Activated CD8-positive, alpha-beta memory T cell treated with anti-CD3 and anti-CD28 coated beads, Interleukin-2, amount 10 ng/mL, durations not matched to agents 7 days and 5 days (primary cell): ENCODE measurements at places on chromosomes 11 and 22. TPM values are rescaled to one million over a fixed set of nuclear protein-coding genes. Genes with fewer than 3 reads are reported as not detected.

The GAB4 gene
- not detected for total RNA-seq

DNA sequence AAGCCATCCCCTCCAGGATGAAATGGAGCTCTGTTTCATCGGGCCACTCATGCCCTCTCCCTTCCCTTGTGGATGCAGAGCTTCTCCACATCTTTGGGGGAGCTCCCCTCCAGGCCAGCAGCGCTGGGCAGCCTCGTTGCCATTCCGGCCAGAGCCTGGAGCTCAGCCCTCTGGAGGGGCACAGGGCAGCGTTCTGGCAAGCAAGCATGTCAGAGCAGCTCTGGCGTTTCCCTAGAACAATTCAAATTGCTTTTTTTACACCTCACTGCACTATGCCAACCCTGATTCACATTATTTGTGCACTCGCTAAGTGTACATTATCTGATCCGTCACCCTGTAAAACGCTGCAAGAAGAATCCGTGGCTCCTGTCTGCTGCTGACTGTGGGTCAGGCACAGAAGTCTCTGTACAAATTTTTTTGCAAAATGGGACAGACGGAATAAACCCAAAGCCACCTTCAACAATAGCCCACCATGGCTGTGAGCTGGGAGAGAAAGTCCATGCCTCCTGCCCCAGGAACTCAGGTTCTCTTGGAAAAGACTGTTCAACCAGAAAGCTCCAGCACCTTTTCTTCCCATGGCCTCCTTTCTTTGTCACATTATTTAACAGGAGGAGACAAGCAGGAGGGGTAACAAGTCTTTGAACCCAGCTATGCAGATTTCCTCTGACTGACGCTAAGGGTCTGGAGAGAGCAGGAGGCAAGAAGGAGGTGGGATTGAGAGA lies 139.5 kb upstream of the CADM1 start:
- no peak for DNase-seq
- no peak overlapping the region for H3K4me3 ChIP-seq
- no peaks in the 10 kb centered on the region for H3K4me1 ChIP-seq
- no peak overlapping the region for H3K27ac ChIP-seq
- no peaks in the 10 kb centered on the region for H3K36me3 ChIP-seq
- H3K27me3 ChIP-seq, result no peaks in the 10 kb centered on the region

- no peaks in the 10 kb centered on the region for H3K4me1 ChIP-seq
- DNase-seq, result no peak
- no peak overlapping the region for H3K4me3 ChIP-seq
- no peaks in the 10 kb centered on the region for H3K27me3 ChIP-seq
- H3K27ac ChIP-seq, result no peak overlapping the region
These were observed 16.3 kb upstream of the ARFGAP3 start for GRCh38 chr22:42873356-42873755.

DNA sequence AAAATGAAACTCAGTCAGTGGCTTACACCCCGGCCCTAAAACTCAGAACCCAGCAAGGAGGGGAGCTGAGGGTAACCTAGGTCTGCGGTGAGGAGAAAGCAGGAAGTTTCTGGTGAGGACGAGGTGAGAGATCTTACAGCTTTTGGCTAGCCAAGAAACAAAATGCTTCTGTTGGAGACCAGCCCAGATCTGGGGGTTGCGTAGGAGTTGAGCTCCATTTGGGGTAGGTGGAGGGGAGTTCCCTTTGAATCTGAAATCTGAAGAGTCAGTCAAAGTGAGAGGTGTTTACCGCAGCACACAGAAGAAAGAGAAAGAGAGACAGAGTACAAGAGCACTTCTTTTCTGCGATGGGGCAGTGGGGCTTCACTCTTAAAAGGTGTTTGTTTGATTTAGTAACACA lies 29.6 kb downstream of the EHF start:
- H3K27me3 ChIP-seq, result peaks cover 76% of the 10 kb centered on the region
- H3K4me3 ChIP-seq, result peak overlapping the region; percentile 31
- H3K27ac ChIP-seq, result peak overlapping the region; percentile 74
- peaks cover 23% of the 10 kb centered on the region for H3K4me1 ChIP-seq
- peaks cover 1% of the 10 kb centered on the region for H3K36me3 ChIP-seq

- H3K36me3 ChIP-seq, result no peaks in the 10 kb centered on the region
- no peak for DNase-seq
- no peak overlapping the region for H3K4me3 ChIP-seq
- H3K4me1 ChIP-seq, result peaks cover 5% of the 10 kb centered on the region
These were observed 43.2 kb upstream of the BLID start for GRCh38 chr11:122159173-122159721.

DNA sequence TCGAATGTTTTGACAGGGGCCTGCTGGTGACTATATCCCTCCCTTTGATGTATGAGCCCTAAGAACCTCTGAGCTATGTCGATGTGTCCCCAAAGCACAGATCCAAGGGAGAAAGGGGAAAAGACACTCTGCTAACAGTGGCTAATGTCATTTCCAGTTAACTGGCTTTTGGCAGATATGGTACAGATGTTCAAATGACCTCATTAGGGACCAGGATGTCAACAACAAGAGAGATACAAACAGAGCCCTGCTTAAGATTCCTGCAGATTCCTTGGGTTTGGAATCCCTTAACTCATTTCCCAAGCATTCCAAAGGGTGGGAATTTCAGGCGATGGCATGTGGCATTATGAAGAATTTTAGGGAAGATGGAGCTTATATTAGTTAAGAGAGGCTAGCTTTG lies 517.3 kb downstream of the SOX6 start:
- H3K27me3 ChIP-seq, result no peaks in the 10 kb centered on the region
- H3K4me3 ChIP-seq, result no peak overlapping the region
- no peak overlapping the region for H3K27ac ChIP-seq

- H3K4me1 ChIP-seq, result no peaks in the 10 kb centered on the region
- no peak for DNase-seq
- no peak overlapping the region for H3K4me3 ChIP-seq
- H3K27ac ChIP-seq, result no peak overlapping the region
- H3K27me3 ChIP-seq, result peaks cover 19% of the 10 kb centered on the region
These were observed 42.3 kb upstream of the NECTIN1 start for GRCh38 chr11:119771172-119771770.

- H3K27ac ChIP-seq, result no peak overlapping the region
- H3K4me3 ChIP-seq, result no peak overlapping the region
- no peaks in the 10 kb centered on the region for H3K36me3 ChIP-seq
- H3K27me3 ChIP-seq, result peaks cover 50% of the 10 kb centered on the region
- peaks cover 2% of the 10 kb centered on the region for H3K4me1 ChIP-seq
These were observed 8.1 kb downstream of the WNT7B start for GRCh38 chr22:45968751-45969413.

GRCh38 chr11:73326929-73327811 lies 19.1 kb downstream of the ARHGEF17 start:
- no peak overlapping the region for H3K4me3 ChIP-seq
- H3K4me1 ChIP-seq, result peaks cover 17% of the 10 kb centered on the region
- no peaks in the 10 kb centered on the region for H3K36me3 ChIP-seq
- no peaks in the 10 kb centered on the region for H3K27me3 ChIP-seq
- DNase-seq, result no peak

DNA sequence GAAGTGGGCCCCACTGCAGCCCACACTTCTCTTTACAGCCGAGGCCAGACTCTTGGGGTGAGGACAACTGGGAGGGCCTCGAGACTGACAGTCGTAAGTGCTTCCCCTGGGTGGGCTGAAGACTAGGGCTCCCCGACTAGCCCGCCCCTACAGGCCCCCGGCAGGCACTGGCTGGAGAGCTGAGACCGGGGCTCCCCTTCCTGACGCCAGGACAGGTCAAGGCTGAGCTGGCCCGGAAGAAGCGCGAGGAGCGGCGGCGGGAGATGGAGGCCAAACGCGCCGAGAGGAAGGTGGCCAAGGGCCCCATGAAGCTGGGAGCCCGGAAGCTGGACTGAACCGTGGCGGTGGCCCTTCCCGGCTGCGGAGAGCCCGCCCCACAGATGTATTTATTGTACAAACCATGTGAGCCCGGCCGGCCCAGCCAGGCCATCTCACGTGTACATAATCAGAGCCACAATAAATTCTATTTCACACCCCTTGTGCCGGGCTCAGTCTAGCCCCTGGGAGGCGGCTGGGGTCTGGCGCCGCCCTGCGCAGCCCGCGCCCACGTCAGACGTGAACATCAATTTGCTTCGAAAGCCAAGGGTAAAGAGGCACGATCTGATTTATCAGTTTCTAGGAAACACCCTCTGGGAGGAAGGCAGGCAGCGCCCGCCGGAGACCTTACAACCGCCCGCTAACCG lies 13.5 kb downstream of the SCYL1 start:
- DNase-seq, result peak; percentile 40
- peaks cover 8% of the 10 kb centered on the region for H3K4me1 ChIP-seq
- H3K4me3 ChIP-seq, result no peak overlapping the region
- no peak overlapping the region for H3K27ac ChIP-seq

The GAL3ST3 gene
- total RNA-seq, result not detected

- no peak for DNase-seq
- H3K27me3 ChIP-seq, result peaks cover 29% of the 10 kb centered on the region
- no peak overlapping the region for H3K4me3 ChIP-seq
- no peaks in the 10 kb centered on the region for H3K36me3 ChIP-seq
- no peaks in the 10 kb centered on the region for H3K4me1 ChIP-seq
These were observed 152.8 kb downstream of the NCAM1 start for GRCh38 chr11:113113801-113114704.

- peak overlapping the region; percentile 70 for H3K4me3 ChIP-seq
- peak overlapping the region; percentile 48 for H3K27ac ChIP-seq
- no peaks in the 10 kb centered on the region for H3K36me3 ChIP-seq
- H3K27me3 ChIP-seq, result no peaks in the 10 kb centered on the region
- peaks cover 1% of the 10 kb centered on the region for H3K4me1 ChIP-seq
These were observed 49.2 kb downstream of the CNTN5 start for GRCh38 chr11:99069856-99070444.

DNA sequence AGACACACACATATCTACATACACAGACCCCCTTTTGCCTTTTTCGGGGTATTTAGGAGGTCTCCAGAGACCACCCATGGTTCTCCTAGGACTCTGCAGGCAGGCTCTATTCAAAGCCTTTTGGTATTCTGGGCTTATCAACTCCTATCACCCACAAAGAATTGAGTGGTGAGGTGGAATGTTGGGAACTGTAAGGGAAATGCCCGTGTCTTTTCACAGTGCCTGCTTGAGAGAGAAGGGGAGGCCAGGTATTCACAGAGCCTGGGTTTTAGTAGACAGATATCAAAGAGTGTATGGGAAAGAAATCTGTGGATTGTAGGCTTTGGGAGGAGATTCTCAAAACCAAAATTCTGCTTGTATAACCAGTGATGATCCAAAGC lies 44.0 kb upstream of the CSNK2A3 start:
- no peak for DNase-seq
- no peak overlapping the region for H3K27ac ChIP-seq
- H3K27me3 ChIP-seq, result peaks cover 6% of the 10 kb centered on the region
- no peaks in the 10 kb centered on the region for H3K4me1 ChIP-seq
- no peaks in the 10 kb centered on the region for H3K36me3 ChIP-seq

The CDC42EP1 gene
- 0.42 TPM for total RNA-seq

GRCh38 chr11:43962383-43963278 lies 20.2 kb downstream of the C11orf96 start:
- H3K27me3 ChIP-seq, result peaks cover 43% of the 10 kb centered on the region
- H3K4me3 ChIP-seq, result no peak overlapping the region
- H3K27ac ChIP-seq, result no peak overlapping the region
- no peaks in the 10 kb centered on the region for H3K4me1 ChIP-seq
- H3K36me3 ChIP-seq, result no peaks in the 10 kb centered on the region
- no peak for DNase-seq

GRCh38 chr11:2576549-2576948 lies 123.2 kb downstream of the KCNQ1OT1 start:
- no peak for DNase-seq
- H3K27me3 ChIP-seq, result no peaks in the 10 kb centered on the region
- H3K4me3 ChIP-seq, result no peak overlapping the region
- no peaks in the 10 kb centered on the region for H3K36me3 ChIP-seq
- H3K27ac ChIP-seq, result no peak overlapping the region
- no peaks in the 10 kb centered on the region for H3K4me1 ChIP-seq

DNA sequence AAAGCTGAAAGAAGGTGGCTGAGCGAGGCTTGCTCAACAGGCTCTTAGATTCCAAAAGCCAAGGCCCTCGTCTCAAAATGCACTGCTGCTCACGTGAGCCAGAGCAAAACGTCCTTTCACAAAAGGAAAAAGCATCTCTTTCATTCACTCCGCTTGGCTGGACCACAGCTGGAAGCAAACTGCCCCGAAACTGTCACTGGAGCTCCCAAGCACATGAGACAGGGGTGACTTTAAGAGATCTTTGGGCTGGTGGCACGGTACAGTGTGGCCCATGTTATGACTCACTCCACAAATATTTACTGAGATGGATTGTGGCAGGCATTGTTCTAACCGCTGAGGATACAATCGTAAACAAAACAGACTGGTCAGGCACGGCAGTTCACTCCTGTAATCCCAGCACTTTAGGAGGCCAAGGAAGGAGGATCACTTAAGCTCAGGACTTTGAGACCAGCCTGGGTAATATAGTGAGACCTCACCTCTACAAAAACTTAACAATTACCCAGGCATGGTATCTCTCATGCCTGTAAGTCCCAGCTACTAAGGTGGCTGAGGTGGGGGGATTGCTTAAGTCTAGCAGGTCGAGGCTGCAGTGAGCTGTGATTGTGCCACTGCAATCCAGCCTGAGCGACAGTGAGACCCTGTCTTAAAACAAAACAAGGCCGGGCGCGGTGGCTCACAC lies 3.6 kb downstream of the PLA2G6 start:
- DNase-seq, result no peak
- H3K4me3 ChIP-seq, result no peak overlapping the region
- peaks cover 2% of the 10 kb centered on the region for H3K36me3 ChIP-seq
- peak overlapping the region; percentile 54 for H3K27ac ChIP-seq

DNA sequence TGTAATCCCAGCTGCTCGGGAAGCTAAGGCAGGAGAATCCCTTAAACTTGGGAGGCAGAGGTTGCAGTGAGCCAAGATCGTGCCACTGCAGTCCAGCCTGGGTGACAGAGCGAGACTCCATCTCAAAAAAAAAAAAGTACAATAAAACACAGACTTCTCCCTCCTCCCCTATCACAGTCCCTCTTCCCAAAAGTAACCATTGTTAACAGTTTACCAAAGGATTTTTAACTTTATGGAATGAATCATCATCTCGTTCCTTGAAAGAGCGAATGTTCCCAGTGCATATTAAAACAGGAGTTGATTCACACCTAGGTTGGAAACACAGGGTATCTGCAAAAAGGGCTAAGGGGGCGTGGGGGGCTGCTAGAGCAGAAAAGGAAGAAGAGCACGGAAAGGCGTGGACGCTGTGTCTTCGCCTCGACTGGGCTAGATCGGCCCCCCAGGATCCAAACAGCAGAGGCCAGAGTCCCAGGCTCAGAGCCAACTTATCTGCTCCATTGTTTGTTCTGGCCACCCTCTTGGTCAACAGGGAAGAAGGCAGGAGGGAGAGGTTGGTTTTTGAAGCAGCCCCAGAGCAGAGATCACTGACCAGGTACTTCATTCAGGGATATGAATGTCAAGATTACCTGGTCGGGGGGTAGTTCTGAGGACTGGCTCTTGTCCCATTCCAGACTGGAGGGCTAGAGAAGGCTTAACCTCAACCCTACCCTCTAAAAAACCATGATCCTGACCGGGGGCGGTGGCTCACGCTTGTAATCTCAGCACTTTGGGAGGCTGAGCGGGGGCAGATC lies 2.1 kb upstream of the AHNAK start:
- no peak overlapping the region for H3K4me3 ChIP-seq
- peaks cover 55% of the 10 kb centered on the region for H3K4me1 ChIP-seq
- DNase-seq, result no peak
- peaks cover 12% of the 10 kb centered on the region for H3K36me3 ChIP-seq
- H3K27me3 ChIP-seq, result peaks cover 26% of the 10 kb centered on the region

GRCh38 chr11:30545507-30545906 lies 40.6 kb downstream of the MPPED2 start:
- H3K27ac ChIP-seq, result no peak overlapping the region
- no peaks in the 10 kb centered on the region for H3K36me3 ChIP-seq
- no peaks in the 10 kb centered on the region for H3K4me1 ChIP-seq
- H3K4me3 ChIP-seq, result no peak overlapping the region

GRCh38 chr11:130217133-130218031 lies 57.8 kb downstream of the ST14 start:
- H3K27me3 ChIP-seq, result peaks cover 2% of the 10 kb centered on the region
- peak; percentile 37 for DNase-seq
- no peak overlapping the region for H3K4me3 ChIP-seq
- H3K4me1 ChIP-seq, result peaks cover 1% of the 10 kb centered on the region
- no peaks in the 10 kb centered on the region for H3K36me3 ChIP-seq
- no peak overlapping the region for H3K27ac ChIP-seq
